NCI-H2107 (cell line): ENCODE measurements at places on chromosomes 2 and 18.

GRCh38 chr2:158414538-158414937, 42.0 kb downstream of the CCDC148 start:
- no peak for DNase-seq

DNA sequence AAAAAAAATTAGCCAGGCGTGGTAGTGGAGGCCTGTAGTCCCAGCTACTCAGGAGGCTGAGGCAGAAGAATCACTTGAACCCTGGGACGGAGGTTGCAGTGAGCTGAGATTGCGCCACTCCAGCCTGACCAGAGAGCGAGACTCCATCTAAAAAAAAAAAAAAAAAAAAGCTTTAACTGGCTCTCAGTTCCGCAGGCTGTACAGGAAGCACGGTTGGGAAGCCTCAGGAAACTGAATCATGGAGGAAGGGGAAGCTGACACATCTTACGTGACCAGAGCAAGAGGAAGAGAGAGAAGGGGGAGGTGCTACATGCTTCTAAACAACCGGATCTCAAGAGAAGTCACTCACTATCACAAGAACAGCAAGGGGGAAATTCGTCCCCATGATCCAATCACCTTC, 505.6 kb upstream of the SLC8A1 start:
- no peak for DNase-seq

- DNase-seq = no peak
Measured at GRCh38 chr18:45057955-45058600, 377.4 kb downstream of the SETBP1 start.

- DNase-seq = no peak
Measured at GRCh38 chr2:154193246-154193645, 321.5 kb downstream of the GALNT13 start.

DNA sequence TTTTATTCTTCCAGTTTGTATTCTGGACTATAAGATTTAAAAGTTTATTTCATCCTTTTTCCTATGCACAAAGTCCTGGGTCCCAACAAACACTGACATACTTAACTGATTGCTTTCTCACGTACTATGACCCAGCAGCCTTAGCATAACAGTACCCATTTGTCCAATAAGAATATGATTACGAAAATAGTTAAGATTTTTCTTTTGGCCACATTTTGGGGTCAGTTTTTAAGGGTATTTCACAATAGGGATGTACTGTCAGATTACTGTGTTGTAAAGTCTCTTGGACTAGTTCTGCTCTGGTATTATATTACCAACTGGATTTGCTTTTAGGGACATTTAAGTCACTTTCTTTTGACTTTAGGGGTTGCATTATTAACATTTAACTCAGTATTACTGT, 46.1 kb downstream of the TTC39C start:
- no peak for DNase-seq

DNA sequence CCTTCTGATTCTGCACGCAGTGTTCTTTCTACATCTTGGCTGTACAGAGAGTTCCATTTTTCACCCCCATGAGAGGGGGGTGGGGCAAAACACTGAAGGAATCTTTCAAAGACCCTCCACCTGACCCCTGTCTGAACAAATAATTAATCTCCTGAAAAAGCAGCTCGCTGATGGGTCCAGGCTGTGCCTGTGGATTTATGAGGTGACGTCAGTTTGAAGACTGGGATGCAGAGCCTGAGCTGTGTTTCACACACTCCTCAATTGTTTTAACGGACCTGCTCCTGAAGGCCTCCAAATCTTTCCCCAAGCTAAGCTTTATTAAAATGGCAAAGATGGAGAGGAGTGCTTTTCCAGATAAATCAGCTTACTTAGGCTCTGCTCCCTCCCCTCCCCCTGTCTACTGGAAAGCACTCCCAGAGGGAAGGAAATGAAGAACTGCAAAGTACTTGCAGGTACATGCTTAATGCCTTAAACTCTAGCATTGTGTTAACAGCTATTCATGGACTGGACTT, 390.2 kb upstream of the TNP1 start:
- no peak for DNase-seq
